ENCODE measurements at places on chromosomes 4 and X.

- DNase-seq: no peak
Observed at GRCh38 chrX:13471269-13471668, 98.1 kb upstream of the EGFL6 start.

- DNase-seq: no peak
Observed at GRCh38 chr4:184826691-184827270, 1.0 kb upstream of the ACSL1 start.

DNA sequence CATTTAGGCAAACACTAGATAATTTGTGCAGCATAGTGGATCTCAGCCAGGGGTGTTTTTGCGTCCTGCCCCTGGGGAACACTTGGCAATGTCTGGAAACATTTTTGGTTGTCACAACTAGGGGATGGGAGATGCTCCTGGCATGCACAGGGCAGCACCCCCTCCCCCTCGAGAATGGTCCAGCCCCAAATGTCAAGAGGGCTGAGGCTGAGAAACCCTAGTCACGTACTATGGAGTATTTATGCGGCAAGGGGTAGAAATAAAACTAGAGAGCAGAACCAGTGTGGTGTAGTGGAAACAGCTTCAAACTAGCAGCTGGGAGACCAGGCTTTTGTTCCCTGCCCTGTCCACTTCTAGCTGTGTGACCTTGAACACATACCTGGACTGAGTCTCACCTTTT lies 38.2 kb upstream of the CLCN4 start:
- no peak for DNase-seq

GRCh38 chr4:171024720-171025303 lies 788.4 kb upstream of the GALNTL6 start:
- no peak for DNase-seq

DNA sequence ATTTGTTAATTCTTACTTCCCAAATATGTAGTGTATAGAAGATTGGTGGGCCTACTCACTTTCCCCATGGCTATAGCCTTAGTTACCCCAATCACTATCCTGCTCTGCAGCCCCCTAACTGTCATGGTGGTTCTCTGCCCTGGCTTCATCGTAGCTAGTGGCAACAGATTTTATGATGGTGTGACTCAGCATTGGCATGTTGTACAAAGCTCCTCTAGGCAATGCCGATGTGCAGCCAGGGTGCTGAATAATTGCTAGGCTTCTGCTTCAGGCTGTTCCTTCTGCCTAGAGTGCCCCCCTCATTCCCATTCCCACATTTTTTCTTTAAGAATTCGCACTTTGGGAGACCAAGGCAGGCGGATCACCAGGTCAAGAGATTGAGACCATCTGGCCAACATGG lies 35.2 kb downstream of the AFF2 start:
- DNase-seq: no peak

DNA sequence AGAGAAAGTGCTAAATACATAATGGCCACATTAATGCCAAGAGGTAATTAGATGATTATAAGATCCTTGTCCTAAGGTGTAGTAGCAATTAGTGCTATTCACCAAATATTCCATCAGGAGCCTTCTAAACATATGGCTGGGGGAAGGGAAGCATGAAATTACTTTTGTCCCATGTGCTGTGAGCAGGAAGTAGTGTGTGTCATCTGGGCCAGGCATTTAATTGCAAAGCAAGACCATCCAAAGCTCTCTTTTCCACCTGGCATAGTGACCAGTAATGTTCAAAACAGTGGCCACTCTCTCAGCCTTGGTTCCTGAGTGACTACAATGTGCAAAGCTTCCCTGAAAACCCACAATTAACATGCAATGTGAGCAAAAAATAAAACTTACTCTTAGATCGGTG lies 144.2 kb upstream of the FAM241A start:
- DNase-seq: no peak

DNA sequence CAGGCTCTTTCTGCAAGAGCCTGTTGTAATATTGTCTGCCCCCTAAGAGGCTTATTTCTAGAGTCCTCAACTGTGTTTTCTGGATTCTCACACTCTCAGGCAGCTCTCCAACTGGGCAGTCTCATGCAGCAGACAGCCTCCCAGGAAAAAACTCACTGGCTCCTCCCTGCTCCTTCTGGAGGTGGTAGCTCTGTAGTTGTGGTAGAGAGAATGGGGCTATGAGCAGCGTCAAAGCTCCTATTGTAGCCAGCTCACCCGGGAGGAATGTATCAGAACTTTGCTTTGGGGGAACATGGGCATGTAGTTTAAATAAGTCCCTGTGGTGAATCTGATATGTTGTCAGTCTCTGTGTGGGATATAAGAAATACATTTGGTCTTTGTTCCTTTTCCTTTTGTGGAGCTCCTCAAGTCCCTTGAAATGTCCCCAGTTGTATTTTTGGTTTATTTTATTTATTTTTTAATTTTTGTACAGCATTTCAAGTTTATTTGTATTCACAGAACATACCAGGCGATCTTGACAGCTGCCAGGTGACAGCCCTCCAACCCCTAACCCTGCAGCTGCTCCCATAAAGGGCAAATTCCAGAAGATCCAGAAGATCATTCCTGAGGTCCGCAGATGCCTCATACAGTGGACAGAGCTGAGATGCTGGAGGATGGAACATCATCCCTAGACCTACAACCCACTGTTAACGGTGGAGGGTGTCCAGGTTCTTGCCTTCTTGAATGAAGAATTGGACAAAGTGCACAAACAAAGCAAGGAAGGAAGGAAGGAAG lies 45.7 kb downstream of the TRIM61 start:
- no peak for DNase-seq

GRCh38 chrX:44155126-44155525 lies 181.9 kb upstream of the NDP start:
- DNase-seq: no peak

- no peak for DNase-seq
Observed at GRCh38 chr4:47705326-47705981, 132.4 kb downstream of the CORIN start.
